ENCODE measurements at places on chromosomes 6 and 20.

- DNase-seq = no peak
These were observed 612.2 kb downstream of the HDGFL1 start for GRCh38 chr6:23181356-23182110.

- no peak for DNase-seq
These were observed 81.4 kb downstream of the DLL1 start for GRCh38 chr6:170209354-170210025.

DNA sequence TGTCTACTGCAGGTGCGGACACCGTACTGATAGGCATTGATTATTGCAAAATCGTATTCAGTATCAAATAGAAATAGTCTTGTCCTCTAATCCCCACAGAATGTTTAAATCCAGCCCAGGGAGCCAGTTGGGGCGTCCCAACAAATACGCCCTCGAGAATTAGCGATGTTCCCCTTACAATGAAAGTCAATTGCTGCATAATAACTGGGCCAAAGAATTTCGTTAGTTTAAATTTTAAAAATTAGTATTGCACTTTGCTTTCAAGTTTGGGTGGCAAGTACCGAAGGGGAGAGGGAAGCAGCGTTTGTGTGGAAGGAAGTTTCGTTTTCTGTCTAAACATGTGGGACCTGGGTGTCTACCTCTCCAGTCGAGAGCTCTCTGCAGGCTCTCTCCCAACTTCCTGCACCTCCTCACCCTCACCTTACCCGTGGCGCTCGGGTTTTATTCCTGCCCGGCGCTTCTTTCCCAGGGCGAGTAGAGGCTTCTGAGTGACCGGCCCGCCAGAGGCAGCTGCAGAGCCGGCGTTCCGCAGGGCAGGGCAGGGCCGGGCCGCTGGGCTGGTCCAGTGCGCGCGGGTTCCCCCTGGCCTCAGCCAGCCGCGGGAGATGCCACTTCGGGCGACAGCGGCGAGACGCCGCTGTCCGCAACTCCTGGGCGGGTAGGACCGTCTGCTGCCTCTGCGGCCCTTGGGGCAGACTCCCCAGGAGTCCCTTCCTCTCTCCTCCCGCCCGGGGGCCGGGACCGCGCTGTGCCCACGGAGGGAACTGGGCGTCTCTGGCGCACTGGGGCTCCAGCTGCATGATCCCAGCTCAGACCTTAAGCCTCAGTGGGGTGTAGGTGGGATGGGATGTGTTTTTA, 862 bp upstream of the TFAP2C start:
- no peak for DNase-seq

- DNase-seq = peak; percentile 90
These were observed 4.2 kb upstream of the ZDHHC14 start for GRCh38 chr6:157376706-157377230.

GRCh38 chr20:10453241-10453640, 18.1 kb downstream of the SLX4IP start:
- DNase-seq = peak; percentile 16

- no peak for DNase-seq
These were observed 130.9 kb downstream of the RFPL4B start for GRCh38 chr6:112478036-112478435.

DNA sequence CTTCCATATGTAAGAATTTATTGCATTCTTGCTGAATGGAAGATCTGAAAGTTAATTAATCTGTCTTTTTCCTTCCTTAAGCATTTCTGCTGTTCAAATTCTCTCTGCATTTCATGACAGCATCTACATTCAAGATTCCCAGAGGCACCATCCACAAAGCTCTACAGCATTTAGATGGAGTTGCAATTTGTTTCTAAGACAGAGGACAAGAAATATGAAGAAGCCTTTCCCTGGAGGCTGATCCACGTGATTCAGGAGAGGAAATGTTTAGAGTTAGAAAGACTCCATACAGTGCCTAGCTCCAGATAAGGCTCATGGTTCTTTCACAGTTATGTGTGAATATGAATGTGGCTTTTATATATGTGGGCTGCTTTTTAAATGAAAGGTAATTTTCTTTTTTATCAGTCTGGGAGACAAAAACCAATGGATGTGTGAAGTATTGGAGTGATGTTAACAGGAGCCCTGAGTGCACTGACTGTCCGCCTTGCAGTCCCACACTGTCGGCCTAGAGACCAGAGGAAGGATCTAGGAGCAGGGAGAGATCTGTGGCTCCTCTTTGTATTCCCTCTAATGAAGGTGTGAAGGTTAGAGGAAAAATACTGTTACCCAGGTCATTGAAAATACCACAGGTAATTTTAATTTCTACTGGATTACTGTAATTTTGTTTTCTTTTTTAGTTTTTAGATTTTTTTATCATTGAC, 686.6 kb upstream of the GJE1 start:
- no peak for DNase-seq

- DNase-seq = no peak
These were observed 142.7 kb upstream of the SULF2 start for GRCh38 chr20:47927944-47928343.

DNA sequence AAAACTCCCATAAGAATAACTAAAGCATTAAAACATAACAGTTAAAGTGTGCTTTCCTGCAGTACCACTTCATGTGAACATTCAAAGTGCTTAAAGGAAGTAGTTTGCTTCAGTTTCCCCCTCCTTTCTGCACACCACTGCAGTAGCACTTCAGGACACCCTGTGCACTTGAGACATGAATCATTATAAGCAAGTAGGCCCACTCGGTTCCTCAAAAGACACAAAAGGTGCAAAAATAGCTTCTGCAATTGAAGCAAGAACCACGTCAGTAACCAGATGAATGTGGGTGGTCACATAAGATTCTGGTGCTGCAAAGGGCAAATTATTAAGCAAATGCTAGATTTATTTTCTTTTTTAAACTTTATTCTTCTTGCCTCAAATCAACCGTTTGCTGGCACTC, 160.6 kb downstream of the HIVEP2 start:
- no peak for DNase-seq

DNA sequence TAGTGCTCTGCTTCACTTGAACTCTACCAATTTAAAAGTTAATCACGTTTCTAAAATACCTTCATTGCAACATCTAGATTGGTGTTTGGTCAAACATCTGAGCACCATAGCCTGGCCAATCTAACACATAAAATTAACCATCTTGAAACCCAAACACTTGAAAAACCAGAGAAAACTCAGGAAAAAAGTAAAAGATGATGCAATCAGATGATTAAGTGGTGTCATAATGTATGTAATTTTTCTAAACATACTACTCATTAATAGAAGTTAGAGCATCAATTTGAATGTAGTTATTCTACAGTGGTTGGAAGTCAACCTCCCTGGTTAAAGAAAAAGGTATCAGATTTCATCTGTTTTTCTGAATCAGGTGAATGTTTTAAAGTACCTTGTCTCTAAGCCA, 228.6 kb upstream of the ID4 start:
- no peak for DNase-seq

DNA sequence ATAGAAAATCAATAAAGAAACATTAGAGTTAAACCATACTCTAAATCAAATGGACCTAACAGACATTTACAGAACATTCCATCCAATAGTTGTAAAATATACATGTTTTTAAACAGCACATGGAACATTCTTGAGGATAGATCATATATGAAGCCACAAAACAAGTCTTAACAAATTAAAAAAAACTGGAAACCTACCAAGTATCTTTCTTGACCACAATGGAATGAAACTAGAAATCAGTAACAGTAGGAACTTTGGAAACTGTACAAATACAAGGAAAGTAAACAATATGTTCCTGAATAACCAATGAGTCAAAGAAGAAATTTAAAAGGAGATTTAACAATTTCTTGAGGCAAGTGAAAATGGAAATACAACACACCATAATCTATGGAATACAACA, 91.2 kb upstream of the GLP1R start:
- no peak for DNase-seq

DNA sequence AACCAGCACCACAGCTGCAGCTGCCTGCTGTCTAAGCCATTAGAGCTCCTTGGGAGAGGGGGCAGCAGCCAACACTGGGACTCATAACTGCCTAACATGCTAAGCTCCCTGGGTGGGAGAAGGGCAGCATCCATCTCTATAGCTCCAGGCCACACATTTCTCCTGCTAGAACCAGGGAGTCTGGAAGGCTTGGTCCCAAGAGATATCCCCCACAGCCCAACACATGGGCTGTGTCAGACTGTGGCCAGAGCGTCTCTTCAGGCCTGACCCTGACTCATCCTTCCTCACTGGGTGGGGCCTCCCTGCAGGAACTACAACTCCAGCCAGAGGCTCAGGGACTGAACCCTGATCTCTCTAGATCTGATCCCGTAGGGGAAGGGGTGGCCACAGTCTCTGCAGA, 411.1 kb downstream of the HDGFL1 start:
- DNase-seq = no peak

GRCh38 chr20:3710011-3710466, 2.4 kb downstream of the SIGLEC1 start:
- DNase-seq = no peak

DNA sequence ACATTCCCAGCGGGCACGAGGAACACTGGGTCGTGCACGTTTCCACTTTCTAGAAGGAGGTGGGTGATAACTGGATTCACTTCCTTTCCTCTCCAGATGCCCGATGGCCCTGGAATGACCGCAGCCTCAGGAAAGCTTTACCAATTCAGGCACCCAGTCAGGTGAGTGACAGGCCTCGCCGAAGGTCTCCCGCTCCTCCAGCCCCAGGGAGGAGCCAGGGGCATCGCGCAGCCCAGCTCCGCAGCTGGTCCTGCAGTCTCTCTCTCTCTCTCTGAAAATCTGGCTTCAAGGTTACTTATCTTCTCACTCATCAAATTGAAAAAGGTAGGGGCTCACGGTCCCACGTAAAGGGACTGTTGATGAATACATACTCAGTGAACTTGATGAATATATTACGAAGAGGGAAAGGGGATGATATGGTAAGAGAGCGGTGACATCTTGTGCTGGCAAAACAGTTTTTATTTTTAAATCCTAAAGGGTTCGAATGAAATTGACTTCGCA, 891 bp downstream of the RIPPLY2 start:
- DNase-seq = peak; percentile 79

- no peak for DNase-seq
These were observed 93.0 kb upstream of the CEP85L start for GRCh38 chr6:118744261-118744941.

DNA sequence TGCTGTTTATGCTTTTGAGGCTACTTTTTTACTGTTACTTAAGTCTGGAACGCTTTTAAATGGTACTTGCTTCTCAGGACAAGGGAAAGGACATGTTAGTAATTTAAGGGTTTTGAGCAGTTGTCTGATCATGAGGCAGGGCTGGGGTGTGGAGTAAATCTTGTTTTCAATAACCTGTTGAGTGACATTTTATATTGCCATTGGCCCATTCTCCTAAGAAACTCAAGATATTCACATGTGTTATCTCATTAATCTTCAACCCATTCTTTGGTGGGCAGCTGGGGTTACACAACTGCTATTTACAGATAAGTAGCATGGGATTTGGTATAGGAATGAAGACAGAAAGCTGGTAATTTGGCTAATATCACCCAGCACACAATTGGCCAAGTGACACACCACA, 44.6 kb upstream of the IL17A start:
- DNase-seq = no peak

- DNase-seq = no peak
These were observed 7.5 kb upstream of the BAK1 start for GRCh38 chr6:33587529-33587928.

DNA sequence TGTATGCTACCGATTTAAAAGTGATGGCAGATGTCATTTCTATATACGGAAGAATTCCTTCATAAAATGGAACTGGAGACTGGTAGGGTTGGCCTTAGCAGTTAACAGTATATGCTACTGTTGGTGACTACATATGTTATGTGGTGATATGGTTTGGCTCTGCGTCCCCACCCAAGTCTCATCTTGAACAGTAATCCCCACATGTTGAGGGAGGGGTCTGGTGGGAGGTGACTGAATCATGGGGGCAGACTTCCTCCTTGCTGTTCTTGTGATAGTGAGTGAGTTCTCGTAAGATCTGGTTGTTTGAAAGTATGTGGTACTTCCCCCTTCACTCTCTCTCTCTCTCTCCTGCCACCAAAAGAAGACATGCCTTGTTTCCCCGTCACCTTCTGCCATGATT, 29.6 kb downstream of the RGS17 start:
- no peak for DNase-seq

GRCh38 chr6:131640576-131640975, 3.5 kb downstream of the ENPP3 start:
- DNase-seq = no peak

DNA sequence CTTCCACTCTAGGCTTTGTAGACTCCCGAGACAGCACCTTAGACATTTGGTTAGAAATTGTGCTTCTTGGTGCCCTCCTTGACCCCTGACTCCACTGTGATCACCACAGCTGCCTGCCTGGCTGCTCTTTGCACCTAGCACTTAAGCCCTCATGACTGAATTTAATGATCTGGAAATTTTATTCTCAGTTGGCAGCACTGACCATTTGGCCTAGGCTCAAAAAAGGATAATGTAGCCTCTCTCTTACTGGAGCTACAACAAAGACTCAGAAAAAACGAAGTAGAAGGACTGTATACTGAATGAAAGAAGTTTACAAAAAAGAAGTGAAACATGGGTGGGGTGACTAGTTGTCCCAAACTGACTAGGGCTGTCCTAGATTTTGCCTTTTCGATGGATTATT, 11.3 kb upstream of the ABRACL start:
- DNase-seq = peak; percentile 26

DNA sequence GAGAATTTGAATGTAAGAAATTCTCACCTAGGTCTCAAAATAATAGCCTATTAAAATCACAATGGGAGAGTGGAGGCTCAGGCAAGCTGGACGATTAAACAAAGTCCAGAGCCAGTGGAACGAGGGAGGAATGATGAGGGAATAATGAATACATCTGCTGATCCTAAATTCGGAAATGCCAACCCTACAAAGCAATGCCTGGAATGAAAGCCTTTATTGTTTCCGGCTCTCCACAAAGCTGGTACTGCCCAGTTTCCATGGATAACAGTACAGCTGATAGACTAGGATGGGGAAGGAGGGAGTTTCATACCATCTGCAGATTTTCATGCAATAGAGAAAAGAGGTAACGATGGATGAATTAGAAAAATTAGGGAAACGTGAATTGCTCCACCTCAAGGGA, 356.1 kb downstream of the CBLN4 start:
- DNase-seq = no peak

DNA sequence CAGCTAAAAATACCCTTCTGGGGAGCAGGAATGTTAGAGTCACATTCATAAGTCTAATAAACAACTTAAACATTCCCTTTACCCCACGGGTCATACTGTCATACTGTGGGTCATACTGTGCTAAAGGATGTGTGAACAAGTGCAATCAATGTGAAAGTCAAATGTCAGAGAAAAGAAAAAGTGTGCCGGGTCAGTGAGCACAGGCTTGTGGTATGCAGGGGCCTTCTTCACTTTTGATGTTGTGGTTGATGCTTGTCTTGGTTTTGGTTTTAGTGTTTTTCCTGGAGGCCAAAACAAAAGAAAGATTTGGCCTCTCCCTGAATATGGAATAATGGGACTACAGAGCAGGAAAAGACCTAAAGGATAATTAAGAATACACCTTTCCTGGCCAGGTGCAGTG, 267.9 kb upstream of the PLN start:
- DNase-seq = no peak
